NCI-H1105 (cell line): ENCODE measurements at places on chromosomes 2 and 18.

GRCh38 chr2:42249887-42250286 is 80.7 kb downstream of the EML4 start:
- peak; percentile 94 for DNase-seq

DNA sequence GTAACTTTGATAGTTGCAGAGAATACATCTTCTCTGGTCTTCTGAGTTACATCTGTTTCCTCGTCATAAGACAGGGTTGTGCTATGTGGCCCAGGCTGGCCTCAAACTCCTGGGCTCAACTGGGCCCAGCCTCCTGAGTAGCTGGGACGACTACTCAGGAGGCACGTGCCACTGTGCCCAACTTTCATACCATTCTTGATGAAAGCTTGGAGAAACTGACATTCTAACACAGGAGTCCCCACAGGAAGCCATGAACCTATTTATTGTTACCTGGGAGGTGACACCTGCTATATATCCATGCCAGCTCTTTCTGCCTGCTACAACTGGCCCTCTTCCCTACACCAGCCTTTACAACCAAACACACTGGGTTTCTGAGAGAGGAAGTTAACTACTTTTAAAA is 19.1 kb downstream of the EIF2AK3 start:
- no peak for DNase-seq

- no peak for DNase-seq
Measured at GRCh38 chr2:42951263-42951938, 159.0 kb upstream of the HAAO start.

- DNase-seq = peak; percentile 42
Measured at GRCh38 chr2:31523871-31524492, 56.8 kb downstream of the SRD5A2 start.

DNA sequence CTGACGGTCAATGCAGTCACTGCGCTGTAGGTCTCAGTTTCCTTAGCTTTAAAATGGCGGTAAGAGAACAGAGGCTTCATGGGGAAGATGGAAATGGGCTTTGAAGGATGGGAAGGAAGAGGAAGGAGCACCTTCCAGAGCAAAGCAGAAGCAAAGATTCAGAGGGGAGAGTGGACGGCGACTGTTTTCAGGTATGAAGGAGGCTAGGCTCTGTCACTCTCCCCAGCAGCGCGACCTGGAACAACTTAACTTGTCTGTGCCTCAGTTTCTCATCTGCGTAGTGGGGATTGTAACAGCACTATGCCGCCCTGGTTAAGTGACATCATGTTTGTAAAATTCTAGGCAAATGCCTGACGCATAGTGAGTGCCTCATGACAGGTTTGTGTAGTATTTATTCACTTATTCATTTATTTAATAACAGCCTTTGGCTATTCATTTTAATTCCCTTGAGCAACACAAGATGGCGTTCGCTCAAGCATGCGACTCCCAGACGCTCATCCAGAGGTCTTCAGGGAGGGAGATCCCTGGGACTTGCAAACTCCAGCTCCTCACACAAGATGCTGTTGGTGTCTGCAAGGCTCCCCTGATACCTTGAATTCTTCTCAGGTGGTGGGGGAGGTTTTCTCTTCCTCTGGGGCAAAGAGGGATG is 336.3 kb downstream of the DYSF start:
- DNase-seq = no peak

- no peak for DNase-seq
Measured at GRCh38 chr2:144339048-144339447, 180.9 kb downstream of the ZEB2 start.

GRCh38 chr2:118851650-118852049 is 4.2 kb upstream of the EN1 start:
- no peak for DNase-seq

DNA sequence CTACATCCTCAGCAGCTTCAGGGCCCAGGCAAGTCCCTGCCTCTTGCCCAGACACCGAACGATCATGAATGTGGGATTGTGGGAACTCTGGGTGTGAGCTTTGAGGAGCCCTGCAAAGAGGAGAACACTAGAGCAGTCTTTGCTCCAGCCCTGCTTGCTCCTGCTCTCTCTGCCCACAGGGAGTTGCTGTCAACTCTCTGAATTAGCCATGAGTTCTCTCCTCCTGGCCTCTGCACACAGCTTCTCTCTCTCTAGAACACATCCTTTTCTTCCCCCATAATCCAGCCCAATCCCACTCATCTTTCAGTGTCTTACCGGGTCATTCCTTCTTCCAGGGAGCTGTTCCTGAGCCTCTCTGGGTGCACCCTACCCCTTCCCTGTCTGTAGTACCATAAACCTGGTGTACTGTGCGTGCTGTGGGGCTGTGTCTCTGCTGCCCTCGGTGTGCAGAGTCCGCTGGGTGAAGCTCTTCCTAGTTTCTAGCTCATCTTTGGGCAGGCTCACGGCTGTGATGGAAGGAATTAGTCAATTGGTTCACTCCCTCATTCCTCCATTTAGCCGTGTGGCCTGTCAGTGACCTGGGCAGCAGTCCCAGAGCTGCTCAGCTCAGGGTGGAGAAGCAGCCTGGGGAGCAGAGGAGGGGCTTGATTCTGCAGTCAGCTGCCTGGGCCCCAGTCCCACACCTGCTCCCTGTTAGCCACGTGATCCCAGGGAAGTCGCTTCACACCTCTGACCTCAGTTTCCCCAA is 132.9 kb upstream of the HDAC4 start:
- no peak for DNase-seq

DNA sequence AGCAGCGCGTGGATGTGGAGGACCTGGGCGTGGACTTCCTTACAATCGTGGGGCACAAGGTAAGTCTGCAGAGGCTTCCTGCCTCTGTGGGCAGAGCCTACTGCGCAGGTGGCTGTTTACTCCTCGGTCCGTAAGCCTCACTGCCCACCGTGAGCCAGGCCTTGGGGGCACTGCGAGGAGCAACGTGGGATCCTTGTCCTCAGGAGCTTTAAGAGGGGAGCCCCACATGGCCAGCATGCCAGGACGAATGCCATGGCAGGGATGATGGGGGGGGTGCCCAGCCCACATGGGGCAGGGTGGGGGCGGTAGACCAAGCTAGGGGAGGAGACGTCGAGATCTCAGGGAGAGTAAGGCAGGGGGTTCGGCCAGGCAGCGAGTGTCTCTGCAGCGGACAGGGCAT is 18.0 kb upstream of the ESPNL start:
- DNase-seq = no peak

- DNase-seq = no peak
Measured at GRCh38 chr2:102066554-102066953, 74.8 kb downstream of the IL1R2 start.

- DNase-seq = no peak
Measured at GRCh38 chr18:12011199-12011956, 30.1 kb downstream of the IMPA2 start.

DNA sequence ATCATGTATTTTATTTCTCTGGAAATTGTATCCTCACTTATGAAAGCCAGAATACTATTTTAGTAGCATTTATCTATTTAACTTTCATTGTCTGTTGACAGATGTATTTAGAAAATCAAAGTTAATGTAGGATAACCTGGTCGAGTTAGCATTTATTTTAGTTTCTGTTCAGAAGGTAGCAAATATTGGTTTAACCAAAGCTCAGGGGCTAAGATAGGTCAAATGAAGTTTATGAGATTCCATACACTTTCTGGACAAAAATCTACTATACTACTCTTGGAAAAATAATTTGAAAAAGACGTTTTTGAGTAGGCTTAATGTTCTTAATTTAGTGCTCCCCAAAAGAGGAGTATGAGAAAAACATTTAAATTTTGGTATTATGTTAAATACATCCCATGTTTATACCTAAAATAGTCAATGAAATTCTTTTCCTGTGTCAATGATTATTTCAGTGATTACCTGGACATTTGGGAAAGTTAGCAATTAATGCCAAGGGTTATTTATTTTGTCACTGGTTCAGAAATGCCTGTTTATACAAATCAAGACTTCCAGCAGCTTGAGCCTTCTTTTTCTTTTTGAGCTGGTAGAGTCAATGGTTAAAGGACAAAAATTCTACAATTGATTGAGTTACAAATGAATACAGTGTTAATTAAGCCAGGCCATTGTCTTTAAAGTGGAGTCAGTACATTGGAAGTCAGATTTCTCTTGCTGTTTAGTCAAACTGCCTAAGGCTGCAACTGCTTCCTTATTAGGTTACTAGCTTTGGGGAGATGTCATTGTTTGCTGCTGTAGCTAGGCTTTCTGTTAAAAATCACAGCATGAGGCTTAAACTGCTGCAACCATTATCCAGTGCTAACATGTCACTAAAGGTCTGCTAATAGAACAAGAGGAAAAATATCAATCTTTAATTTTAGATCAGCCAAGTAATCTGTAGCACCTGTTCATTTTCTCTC is 182.3 kb downstream of the CAMKMT start:
- DNase-seq = no peak

GRCh38 chr2:196839574-196839973 is 30.4 kb upstream of the C2orf66 start:
- DNase-seq = no peak

DNA sequence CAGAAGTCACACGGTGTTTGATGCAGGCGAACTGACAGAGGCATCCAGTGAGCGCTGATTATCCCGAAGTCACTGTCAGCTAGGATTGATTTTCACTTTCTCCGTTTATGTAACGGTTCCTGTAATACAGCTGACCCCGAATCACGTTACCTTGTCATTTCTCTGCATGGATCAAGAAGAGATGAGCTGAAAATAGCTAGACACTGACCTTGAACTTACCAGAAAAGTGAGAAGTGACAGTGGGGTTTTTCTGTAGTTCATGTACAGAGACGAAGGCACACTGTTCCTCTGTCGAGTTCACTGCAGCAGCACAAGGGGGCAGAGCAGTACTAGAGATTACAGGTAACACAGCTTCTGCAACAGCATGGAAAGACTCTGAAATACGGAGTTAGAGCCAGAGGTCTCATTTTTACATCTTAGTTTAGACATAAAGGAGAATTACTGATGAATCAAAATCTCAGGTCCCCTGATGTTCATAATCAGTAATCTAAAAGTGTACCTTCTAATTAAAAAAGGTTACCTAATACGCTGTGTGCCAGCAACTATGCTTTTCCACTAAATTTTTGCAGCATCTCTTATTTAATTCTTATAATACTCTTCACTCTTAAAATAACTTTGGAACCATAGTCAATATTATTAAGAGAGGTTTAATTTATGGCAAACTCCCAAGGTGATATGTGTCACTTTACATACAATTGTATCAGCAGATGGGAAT is 33.1 kb downstream of the ARHGAP15 start:
- peak; percentile 53 for DNase-seq

DNA sequence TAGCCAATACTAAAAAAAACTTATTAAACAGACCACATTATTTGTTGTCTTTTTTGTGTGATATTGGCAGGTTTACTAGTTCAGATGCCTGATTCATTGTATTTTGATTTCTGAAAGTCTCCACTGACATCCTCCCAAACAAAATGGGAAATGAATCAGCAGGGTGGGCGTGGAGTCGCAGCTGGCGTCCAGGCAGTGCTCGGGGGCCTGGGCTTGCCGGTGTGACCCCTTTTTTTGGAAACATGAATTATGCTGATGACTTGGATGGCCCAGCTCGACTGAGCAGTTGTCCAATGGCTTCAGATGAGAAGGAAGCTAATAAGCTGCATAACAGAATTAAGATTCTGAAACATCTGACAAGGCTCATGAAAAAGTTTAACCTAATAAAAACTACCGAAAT is 1.7 kb upstream of the KCNG2 start:
- no peak for DNase-seq

- no peak for DNase-seq
Measured at GRCh38 chr18:58861861-58862301, 2.8 kb upstream of the ZNF532 start.

- no peak for DNase-seq
Measured at GRCh38 chr2:206989311-206989710, 50.0 kb downstream of the CPO start.

DNA sequence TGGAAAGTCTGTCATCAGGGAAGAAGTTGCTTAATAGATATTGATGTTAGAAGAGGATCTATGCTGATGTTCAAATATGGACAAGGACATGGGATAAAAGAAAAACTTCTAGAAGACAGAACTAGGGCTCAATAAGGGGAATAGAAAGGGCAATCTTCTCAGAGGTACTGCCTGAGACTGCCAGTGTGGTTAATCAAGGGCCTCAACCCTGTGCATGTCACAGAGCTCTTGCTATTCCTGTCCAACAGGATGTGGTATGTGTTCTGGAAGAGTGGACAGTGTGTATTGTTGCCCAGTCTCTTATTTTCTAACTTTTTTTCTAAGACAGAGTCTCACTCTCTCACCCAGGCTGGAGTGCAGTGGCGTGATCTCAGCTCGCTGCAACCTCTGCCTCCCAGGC is 27.8 kb upstream of the RNF125 start:
- DNase-seq = no peak

GRCh38 chr2:165933211-165933910 is 20.2 kb downstream of the TTC21B start:
- no peak for DNase-seq

- no peak for DNase-seq
Measured at GRCh38 chr2:127672341-127673224, 2.7 kb downstream of the LIMS2 start.
